ENCODE measurements at places on chromosomes 3 and 15.

- DNase-seq = no peak
These were observed 35.4 kb downstream of the RNU5B-1 start for GRCh38 chr15:65339920-65340319.

GRCh38 chr3:38630606-38631005 is 18.9 kb downstream of the SCN5A start:
- DNase-seq = no peak

DNA sequence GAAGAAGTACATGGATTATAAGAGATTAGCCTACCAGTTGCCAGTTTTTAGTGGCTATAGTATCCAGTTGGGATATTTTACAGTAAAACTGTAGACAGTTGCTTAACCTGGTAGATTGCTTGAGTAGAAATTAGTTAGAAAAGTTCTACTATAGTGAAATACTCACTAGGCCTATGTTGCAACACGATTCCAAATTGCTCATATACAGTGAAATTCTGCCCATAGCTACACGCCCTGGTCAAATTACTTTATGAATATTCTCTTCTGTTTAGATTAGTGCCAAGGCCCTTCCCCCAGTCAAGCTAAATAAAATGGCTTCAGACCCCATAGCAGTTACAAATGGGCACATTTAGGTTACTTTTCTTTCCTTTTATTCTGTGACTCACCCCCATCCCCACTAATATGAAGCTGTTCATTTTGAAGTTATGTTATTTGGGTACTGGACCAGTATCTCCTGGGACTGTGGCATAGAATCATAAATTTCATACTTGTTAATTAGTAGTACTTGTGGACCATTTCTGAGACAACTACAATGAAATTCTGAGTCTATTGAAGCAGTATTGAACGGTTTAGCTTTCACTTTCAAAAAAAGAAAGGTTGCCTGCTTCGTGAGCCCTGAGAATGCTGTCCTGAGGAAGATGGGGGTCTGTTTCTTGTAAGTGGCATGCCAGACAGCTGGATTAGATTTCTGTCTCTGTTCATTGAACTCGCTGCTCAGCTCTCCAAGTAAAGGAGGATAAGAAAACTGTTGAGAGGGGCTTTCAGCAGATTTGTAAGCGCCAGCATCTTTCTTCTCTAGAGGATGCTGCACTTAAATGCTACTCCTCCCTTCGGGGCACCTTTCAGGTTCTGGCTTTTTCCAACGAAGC is 65.8 kb upstream of the CFAP20DC start:
- DNase-seq = no peak

- DNase-seq = no peak
These were observed 70.6 kb upstream of the SNRK start for GRCh38 chr3:43215663-43216275.

- no peak for DNase-seq
These were observed 279.1 kb upstream of the THRB start for GRCh38 chr3:24773798-24774197.

DNA sequence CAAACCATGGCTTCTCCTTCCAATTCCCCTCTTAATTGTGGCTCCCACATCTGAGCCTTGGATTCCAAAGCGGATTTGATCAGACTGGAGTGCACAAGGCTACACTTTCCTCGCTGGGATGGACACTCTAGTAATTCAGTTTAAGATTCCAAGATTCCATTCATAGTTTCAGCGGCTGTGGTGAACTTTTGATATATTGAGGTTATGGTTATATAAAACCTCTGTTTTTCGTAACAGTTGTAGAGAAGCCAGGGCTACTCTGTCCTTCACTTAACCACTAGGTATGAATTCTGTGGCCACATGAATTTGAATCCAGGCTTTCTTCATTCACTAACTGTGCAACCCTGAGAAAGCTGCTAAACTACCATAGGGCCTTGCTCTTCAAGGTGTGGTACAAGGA is 67.9 kb upstream of the KY start:
- DNase-seq = no peak

DNA sequence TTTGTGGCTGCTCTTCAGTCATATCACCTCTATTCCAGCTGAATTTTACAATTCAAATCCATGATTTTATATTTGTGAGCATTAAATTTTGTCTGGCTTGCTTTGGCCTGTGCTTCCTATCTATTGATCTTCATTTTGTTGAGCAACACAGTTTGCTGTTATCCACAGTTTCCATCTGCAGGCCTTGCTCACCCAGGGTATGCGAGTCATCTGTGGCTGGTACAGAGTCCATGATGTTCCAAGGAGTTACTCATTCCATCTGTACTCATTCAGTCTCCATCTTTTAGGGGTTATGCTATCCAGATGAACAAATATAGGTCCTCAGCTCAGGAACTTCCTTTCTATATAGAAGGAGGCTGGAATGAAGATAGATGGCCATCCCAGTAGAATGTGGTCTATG is 70.1 kb upstream of the CCK start:
- DNase-seq = no peak

GRCh38 chr3:189262746-189263145 is 91.0 kb downstream of the TPRG1 start:
- no peak for DNase-seq

GRCh38 chr3:124802061-124802698 is 71.9 kb downstream of the UMPS start:
- no peak for DNase-seq

DNA sequence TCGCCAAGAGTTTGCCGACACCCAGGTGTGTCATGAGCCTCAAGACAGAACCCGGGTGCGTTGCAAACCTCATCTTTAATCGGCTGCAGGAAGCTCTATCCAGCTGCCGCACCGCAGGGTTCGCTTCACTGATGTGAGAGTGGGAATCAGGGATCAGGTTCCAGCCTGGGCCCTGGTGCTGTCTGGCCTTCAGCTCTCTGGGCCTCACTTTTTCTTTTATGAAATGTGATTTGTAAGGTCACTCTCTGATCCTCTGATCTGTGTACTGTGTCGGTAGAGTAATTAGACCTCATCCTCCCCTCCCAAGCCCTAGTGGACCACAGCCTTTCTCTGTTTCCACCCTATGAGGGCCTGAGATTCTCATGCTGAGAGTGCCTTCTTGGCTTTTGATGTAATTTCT is 202.8 kb upstream of the UBE2E1 start:
- no peak for DNase-seq

- no peak for DNase-seq
These were observed 12.0 kb upstream of the TXNRD3 start for GRCh38 chr3:126666658-126667528.

GRCh38 chr3:155712008-155712407 is 32.9 kb downstream of the PLCH1 start:
- DNase-seq = no peak

GRCh38 chr3:148077318-148077923 is 620.3 kb upstream of the AGTR1 start:
- DNase-seq = no peak

Data from ascending aorta (tissue), 2 donors.